ENCODE measurements at places on chromosomes 4 and X. TPM values are rescaled to one million over a fixed set of nuclear protein-coding genes. Genes with fewer than 3 reads are reported as not detected.

Gene PAGE1
- not detected for polyA plus RNA-seq

Gene FAM47A
- polyA plus RNA-seq: not detected

GRCh38 chr4:85808864-85809263, 333.9 kb downstream of the ARHGAP24 start:
- DNase-seq: no peak

DNA sequence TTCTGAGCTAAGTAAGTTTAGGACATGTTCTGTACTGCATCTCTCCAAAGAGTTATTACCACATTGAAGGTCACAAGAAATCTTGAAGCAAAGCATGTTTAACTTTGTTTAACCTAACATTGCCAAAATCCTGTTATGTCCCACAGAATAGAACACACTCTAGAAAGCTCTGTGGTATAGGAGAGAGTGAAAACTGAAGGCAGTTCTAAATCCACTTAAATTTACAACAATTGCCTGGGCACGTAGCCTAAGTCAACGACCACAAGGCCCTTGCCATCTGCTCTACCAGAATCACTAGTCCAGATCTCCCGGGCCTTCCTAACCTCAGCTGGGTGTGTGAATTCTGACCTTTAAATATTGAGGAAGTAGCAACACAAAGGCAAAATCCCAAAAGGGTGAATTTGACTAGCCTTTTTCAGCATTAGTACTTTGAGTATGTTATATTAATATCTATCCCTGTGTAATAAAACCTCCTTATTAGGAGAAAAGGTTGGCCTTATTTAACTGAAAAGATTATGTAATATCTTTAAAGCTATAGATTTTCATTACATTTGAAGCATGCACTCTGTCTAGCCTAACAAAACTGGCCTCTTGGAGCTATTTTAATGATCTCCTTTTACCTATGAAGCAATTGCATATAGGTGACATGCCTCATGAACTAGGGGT, 4.5 kb upstream of the MAML3 start:
- DNase-seq: no peak

DNA sequence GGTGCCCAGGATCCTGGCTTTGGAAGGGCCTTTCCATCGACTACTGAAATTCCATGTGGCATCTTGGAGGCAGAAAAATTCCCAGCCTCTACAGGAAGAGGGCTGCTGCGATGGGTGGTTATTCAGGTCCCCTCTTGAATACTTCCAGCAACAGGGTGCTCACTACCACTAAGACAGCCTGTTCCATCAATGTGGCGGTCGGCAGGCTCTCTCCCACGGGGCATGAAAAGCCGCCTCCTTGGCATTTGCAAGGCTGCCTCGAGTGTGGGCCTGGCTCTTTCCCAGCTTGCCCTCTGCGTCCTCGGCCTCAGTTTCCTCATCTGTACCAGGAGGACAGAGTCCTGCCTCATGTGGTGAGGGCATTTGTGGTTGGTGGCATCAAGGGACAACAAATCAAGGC, 62.4 kb downstream of the ADRA2C start:
- DNase-seq: no peak

DNA sequence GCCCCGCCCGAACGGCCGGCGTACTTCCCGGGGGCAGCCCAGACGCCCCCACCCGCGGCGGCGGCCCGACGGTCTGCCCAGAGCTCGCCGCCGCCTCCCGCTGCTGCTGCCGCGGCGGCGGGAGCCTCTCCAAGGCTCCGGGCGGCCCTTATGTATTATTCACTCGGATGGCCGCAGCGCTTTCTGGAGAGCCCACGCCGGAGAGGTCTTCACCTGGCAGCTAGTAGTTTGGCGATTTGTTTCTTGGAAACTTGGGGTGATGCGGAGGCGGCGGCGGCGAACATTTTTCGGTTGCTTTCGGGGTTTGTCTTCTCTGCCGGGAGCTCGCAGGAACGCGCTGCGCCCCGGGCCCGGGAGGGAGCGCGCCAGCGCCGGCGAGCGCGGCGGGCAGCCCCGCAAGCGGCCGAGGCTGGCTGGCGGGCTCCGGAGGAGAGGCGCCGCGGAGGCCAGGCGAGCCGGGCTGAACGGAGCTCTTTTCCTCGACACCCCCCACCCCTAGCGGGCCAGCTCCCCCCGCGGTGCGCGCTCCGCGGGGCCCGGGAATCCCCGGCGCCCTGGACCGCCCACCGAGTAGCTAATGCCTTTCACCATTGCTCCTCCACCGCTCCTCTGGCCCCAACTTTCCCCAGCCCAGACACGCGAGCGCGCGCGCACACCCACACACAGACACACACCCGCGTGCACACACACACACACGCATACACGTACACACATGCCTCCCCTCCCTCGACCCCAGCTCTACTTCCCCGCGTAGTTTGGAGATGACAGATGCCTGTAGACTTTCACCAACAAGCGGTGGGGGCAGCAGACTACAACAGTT, 113.5 kb downstream of the DHX15 start:
- peak; percentile 43 for DNase-seq

DNA sequence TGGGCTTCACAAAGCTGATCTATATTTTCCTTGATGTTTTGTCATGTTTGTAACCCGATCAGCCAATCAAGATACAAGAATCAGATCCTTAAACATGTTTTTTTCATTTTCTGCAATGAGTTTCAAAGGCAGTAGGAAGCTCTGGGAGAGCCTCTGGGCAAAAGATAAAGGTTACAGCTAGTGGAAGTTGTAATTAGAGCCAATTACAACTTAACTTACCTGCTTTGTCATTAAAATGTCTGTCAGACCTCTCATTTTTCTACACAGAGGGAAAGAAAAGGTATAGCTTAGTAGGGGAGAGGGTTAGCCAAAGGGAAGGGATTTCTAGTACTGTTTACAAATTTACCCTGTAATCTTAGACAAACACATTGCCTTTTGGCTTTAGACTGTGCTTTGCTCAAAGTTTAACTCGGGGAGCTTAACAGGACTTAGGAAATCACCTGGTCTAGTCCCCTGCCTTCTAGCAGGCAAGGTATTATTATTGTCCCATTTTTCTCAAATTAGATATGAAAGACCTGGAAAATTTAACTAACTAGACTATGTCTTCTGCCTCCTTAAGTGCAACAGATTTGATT, 55.8 kb downstream of the FGF16 start:
- DNase-seq: no peak

DNA sequence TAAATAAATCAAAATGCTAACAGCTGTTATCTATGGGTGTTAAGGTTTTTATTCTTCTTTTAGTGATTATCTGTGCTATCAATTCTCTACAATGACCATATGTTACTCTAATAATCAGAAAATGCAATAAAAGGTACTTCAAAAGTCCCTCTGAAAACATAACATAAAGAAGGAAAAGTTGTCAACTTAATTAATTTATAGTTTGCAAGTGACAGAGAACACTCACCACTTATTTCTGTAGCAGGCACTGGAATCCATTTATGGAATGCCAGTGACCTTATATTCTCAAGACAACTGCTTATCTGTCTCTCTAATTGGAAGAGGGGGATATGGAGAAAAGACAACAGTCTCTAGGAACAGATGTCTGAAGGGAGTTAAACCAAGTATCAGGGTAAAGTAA, 25.6 kb upstream of the PLS3 start:
- DNase-seq: no peak

DNA sequence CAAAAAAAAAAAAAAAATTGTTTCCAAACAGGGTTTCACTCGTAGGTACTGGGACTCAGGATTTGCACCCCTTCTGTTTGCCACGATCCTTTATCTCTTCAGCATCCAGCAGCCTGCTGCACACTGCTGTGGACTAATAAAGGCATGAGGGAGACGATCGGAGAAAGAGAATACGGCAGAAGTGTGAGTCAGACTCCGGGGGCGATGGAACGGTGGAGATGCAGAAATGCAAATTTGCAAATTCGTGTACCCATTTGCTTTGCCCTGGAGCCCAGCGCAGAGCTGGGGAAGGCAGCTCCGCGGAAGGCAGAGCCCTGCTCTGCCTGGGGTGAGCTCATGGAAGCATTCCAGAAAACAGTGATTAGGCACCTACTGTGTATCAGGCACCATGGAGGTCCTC, 270.3 kb downstream of the ASMT start:
- no peak for DNase-seq

- no peak for DNase-seq
Observed at GRCh38 chrX:55011294-55011693, 11.1 kb downstream of the APEX2 start.

Gene ANOS1
- 24.9 TPM for polyA plus RNA-seq

DNA sequence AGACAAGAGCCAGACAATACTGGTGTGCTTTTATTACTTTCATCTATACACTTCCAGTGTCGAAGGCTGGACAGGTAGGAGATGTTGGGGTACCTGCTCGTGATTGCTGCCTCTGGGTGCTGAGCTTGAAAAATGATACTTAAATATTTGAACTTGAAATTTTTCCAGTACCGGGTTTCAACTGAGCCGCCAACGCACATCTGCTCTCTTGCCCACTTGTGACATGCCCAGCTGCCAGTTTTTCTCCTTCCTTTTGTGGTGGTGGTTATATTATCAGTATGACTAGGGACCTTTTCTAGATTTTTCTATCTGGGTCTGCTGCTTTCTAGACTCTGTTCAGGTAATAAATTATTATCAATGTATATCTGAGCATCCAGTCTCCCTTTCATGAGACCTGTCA, 3.4 kb downstream of the OGT start:
- DNase-seq: no peak

Gene SHROOM2
- 11.4 TPM for polyA plus RNA-seq

GRCh38 chr4:100838286-100838685, 320.5 kb upstream of the EMCN start:
- DNase-seq: no peak

DNA sequence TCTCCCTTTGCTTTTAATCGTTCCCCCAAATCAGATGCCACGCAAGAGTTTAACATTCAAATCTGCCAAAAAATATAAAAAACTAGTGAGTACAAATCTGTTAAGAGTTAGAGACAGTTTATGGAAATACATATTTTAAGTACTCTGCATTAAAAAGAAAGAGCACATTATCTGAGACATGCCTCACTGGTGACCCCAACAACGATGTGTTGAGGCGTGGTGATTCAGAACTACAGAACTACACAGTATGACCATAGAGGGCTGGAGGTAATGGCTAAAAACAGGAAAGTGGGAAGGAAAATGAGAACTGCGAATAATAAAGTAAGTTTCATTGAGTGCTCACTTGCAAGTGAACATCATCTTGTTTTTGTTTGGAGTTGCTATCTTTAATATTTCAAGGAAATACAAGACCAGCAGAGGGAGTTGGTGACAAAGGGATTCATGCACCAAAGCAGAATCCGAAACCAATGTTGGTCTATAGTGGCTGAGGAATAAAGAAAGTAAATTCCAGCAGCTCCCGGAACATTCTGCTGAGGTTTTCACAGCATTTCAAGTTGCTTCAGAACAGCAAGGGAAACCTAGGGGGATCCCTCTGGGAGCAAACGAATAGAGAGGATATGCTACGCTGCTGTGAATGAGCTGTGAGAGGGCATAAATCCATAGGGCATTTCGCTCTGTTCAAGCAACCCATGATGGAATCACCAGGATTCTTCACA, 92.2 kb downstream of the DCHS2 start:
- DNase-seq: peak; percentile 57

- DNase-seq: no peak
Observed at GRCh38 chrX:37905436-37906147, 58.2 kb upstream of the DYNLT3 start.

- no peak for DNase-seq
Observed at GRCh38 chr4:76058888-76059426, 15.6 kb upstream of the ART3 start.

- DNase-seq: no peak
Observed at GRCh38 chr4:150070464-150071170, 7.6 kb upstream of the DCLK2 start.

Gene USP17L29
- polyA plus RNA-seq: not detected

DNA sequence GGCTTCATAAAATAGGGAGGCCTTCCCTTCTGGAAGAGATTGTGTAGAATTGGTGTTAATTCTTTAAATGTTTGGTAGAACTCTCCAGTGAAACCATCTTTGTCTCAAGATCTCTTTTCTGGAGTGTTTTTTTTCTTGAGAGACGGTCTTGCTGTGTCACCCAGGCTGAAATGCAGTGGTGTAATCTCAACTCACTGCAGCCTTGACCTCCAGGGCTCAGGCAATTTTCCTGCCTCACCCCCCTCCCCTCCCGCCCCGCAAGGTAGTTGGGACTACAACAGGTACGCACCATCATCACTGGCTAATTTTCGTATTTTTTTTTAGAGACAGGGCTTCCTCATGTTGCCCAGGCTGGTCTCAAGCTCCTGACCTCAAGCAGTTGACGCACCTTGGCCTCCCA, 12.1 kb downstream of the SMS start:
- no peak for DNase-seq

DNA sequence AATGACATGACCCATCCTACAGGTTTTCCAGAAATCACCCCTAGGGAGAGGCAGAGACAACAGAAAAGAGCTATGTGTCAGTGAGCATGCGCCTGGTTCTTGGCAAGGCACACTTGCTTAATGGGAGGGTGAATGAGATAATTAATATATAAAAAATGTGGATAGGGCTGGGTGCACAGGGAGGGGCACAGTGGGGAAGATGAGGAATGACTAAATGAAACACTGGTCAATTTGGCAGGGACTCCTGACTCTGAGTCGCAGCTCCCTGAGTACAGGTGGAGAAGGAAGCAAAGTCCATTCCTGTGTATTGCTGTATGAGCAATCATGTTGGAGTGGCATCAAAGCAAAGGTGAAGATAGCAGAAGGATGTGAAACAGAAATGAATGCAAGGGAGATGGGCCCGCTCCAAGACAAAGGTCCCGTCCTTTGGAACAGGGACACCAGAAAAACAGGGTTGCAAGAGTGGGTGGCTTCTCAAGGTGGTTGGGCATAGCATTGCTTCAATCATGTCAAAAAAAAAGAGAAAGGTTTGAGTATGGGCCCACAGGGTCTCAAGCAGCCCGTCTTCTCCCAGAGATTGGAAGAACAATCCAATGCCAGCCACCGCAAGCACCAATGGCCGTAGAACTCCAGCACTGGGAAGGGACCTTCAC, 278.4 kb upstream of the AGTR2 start:
- DNase-seq: no peak

Gene NAP1L2
- 0.85 TPM for polyA plus RNA-seq

- no peak for DNase-seq
Observed at GRCh38 chrX:154541589-154541895, 5.1 kb downstream of the G6PD start.

DNA sequence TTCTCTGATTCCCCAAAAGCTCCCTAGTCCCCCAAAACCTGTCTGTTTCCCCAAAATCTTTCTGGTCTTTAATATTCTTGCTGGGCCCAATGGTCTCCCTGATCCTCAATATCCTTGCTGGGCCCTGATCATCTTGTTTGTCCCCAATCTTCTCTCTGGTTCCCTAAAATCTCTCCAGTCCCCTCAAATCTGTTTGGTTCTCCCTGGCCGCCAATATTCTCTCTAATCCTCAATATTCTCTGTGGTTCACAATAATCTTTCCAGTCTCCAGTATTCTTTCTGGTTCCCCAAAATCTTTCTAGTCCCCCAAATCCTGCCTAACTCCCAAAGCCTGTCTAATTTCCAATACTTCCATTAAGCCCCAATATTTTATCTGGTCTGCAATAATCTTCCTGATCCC, 18.5 kb downstream of the P2RY8 start:
- no peak for DNase-seq

Data from right lung (tissue), 10 donors.